ENCODE measurements at places on chromosomes 2 and 18. TPM values are rescaled to one million over a fixed set of nuclear protein-coding genes. Genes with fewer than 3 reads are reported as not detected.

The IGFBP2 gene
- total RNA-seq = 3.6 TPM

The NHEJ1 gene
- 19.8 TPM for total RNA-seq

The NOSTRIN gene
- not detected for total RNA-seq

The D2HGDH gene
- total RNA-seq = 25.8 TPM

The EMILIN2 gene
- 12.7 TPM for total RNA-seq

The PPP1CB gene
- 256 TPM for total RNA-seq

The GLI2 gene
- not detected for total RNA-seq

The MPP4 gene
- total RNA-seq = not detected

The RNF144A gene
- total RNA-seq = 52.1 TPM

The INHA gene
- not detected for total RNA-seq

The FEV gene
- total RNA-seq = not detected

The C2orf15 gene
- 1.9 TPM for total RNA-seq

The TPRKB gene
- total RNA-seq = 30.1 TPM

The NEU4 gene
- total RNA-seq = 1.4 TPM

The EVX2 gene
- not detected for total RNA-seq

The PRKAG3 gene
- not detected for total RNA-seq

The ALPI gene
- total RNA-seq = not detected

The CHST10 gene
- 7.8 TPM for total RNA-seq

The FAM161A gene
- total RNA-seq = 6.9 TPM

The GREB1 gene
- 2.4 TPM for total RNA-seq

The CYS1 gene
- 0.46 TPM for total RNA-seq

The GALNT14 gene
- total RNA-seq = 0.67 TPM

The SESTD1 gene
- 11.9 TPM for total RNA-seq

The TBR1 gene
- total RNA-seq = 0.05 TPM

The ALLC gene
- total RNA-seq = not detected

The LYPD6B gene
- not detected for total RNA-seq

The UNC80 gene
- not detected for total RNA-seq

The SCN9A gene
- 0.38 TPM for total RNA-seq

The GAREM1 gene
- total RNA-seq = 0.19 TPM

The M1AP gene
- total RNA-seq = not detected

The KANSL3 gene
- total RNA-seq = 66.9 TPM

The ANKRD30BL gene
- total RNA-seq = not detected

The DRC1 gene
- 0.17 TPM for total RNA-seq

The MAP3K19 gene
- not detected for total RNA-seq

The PIEZO2 gene
- total RNA-seq = not detected

The MRO gene
- total RNA-seq = not detected

The OR6B2 gene
- not detected for total RNA-seq

Data from activated T-cell treated with anti-CD3 and anti-CD28 coated beads, Interleukin-2, amount 50 U/mL, for 72 hours (primary cell).